ENCODE measurements at places on chromosomes 13 and 19.

- no peak for DNase-seq
Observed at GRCh38 chr13:28355822-28356371, 139.0 kb downstream of the FLT1 start.

GRCh38 chr13:21100994-21101757 is 39.8 kb upstream of the LATS2 start:
- no peak for DNase-seq

- no peak for DNase-seq
Observed at GRCh38 chr13:44293908-44294735, 79.5 kb upstream of the SERP2 start.

DNA sequence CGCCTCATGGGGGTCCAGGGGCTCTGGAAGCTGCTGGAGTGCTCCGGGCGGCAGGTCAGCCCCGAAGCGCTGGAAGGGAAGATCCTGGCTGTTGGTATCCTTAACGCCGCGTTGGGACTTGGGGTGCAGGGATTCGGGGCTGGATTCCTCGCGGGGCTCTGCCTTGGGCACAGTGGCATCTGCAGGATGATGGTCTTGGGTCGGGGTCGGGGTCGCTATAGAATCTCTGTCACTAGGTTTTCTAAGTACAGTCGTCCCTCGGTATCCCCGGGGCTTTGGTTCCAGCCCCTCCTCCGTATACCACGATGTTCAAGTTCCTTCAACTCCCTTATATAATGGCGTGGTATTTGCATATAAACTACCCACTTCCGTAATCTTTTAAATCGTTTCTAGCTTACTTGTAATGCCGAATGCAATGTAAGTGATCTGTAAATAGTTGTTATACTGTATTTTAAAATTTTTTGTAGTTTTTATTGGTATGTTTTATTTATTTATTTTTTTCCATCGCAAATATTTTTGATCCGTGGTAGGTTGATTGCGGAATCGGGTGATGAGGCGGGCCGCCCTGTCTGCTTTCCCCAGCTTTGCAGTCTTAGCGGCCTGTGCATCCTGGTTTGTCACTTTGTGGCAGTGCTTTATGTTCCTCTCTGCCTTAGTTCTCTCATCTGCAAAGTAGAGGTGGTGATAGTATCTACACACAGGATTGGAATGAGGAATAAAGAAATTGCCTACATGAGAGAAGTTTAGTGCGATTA is 606 bp downstream of the ERCC5 start:
- DNase-seq = peak; percentile 17

DNA sequence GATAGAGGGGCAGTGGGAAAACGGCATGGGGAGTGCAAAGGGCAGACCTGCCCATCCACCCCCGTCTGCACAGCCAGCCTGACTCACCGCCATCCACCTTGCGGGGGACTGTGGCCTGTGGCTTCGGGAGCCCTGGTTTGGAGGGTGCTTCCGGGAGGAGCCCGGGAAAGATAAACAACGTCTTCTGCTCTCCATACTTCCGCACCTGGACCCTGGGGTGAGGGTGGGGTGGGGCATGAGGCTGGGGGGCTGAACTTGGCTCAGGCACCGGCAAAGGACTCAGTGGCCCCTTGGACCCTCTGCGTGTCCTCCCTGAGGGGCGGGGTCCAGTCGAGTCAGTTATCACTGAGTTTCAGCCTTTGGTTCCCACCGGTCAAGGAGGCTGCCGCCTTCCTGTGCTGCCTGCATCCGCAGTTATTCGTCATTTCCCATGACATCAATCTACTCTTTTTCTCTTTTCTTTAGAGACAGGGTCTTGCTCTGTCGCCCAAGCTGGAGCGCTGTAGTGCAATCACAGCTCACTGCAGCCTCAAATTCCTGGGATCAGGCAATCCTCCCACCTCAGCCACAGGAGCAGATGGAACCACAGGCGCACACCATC is 3.2 kb downstream of the GPR108 start:
- DNase-seq = no peak

GRCh38 chr13:66305961-66306617 is 924.0 kb downstream of the PCDH9 start:
- no peak for DNase-seq

DNA sequence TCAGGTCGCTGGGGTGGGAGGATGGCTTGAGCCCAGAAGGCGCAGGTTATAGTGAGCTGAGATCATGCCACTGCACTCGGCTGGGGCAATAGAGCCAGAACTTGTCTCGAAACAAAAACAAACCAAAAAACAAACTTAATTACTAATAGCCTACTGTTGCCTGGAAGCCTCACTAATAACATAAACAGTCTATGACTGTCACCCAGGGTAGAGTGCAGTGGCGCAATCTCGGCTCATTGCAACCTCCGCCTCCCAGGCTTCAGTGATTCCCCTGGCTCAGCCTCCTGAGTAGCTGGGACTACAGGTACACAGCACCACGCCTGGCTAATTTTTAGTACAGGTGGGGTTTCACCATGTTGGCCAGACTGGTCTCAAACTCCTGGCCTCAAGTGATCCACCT is 18.0 kb downstream of the CATSPERD start:
- no peak for DNase-seq

GRCh38 chr19:46303322-46303690 is 6.5 kb downstream of the HIF3A start:
- no peak for DNase-seq

DNA sequence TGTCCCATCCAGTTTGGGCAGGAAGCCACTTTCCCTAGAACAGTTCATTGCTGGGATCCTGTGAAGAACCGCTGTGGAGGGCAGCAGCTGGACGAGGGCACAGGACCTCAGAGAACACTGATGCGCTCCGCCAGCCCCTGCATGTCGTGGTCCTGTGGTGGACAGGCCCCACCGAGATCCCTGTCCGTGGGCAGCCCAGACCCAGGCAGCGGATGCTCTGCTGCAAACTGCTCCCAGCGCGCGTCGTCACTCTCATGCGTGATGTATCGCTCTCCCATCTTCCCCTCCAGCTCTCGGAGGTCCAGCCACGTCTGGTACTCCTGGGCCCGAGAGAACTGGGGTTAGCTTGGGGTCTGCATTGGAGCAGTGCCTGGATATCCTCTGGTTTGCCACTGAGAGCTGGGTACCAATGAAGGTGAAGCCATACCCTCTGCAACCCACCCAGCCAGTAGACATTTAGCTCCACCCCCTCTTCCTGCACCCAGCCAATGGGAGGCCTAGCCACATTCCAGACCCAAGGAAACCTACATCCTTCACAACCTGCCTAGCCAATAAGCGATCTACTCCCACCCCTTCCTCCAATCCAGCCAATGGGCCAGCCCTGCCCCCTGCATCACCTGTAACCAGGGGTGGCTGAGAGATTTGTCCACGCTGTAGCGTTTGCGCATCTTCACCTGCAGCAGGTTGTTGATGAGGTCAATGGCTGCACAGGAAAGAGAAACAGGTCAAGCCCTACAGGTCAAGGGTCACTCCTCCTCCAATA is 13.6 kb upstream of the DACT3 start:
- DNase-seq = no peak

GRCh38 chr19:29858000-29858596 is 46.3 kb downstream of the CCNE1 start:
- no peak for DNase-seq

DNA sequence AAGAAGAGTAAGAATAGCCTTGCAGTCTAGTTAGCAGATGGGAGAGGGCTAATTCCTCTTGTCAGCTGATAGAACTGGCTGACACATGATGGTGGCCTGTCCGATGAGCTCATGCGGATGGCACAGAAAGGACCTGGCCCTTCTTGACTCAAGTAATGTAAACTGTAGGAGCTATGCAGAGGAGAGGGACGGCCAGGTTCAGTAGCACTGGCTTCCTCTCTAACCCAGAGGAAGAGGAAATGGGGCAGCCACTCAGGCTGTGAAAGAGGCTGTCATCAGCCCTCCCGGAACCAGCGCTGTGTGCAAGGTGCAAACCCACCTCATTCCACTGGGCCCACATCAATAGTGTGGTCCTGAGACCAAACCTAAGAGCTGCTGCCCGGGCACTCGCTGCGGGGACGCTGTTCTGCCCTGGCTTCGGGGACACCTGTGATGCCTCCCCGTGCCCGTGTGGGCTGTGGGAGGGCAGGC is 30.8 kb upstream of the USE1 start:
- DNase-seq = peak; percentile 23

- DNase-seq = no peak
Observed at GRCh38 chr19:45391346-45391745, 13.5 kb downstream of the PPP1R13L start.

GRCh38 chr13:97856304-97856675 is 97.2 kb upstream of the IPO5 start:
- DNase-seq = no peak

- no peak for DNase-seq
Observed at GRCh38 chr13:46170268-46170667, 11.7 kb downstream of the LCP1 start.

- DNase-seq = no peak
Observed at GRCh38 chr13:21324803-21325202, 134.3 kb downstream of the ZDHHC20 start.

GRCh38 chr19:41735071-41735600 is 20.2 kb upstream of the CEACAM6 start:
- no peak for DNase-seq

DNA sequence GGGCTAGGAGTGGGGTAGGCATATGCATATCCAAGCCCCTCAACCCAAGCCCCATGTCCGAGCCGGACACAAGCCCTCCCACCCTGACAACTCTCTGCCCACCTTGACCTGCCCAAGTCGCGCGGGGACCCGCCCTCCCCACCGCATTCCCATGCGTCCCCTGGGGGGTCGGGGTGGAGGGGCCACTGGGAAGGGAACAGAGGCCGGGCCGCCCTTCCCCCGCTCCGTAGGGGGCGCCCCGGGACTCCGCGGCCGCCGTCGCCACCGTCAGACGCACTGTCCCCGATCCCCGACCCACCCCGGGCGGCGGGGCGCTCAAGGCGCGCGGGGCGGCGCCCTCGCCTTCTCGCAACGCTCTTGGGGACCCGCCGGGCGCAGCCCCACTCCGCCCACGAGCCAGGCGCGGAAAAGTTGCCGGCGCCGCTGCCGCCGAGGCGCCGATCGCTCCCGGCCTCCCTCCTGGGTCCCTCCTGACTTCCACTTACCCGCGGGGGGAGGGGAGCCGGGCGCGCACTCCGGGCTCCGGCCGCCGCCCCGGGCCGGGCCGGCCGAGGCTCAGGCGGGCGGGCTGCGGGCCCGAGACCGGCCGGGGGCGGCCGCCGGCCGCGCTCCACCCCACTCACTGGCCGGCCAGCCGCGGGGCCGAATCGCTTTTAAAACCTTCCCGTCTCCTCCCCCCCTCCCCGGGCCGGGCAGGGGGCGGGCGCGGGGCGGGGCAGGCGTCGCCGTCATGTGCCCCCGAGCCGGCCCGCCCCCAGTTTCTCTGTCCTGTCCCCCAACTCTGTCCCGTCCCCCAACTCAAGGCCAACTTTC is 34.4 kb upstream of the NANOS3 start:
- DNase-seq = peak; percentile 65

DNA sequence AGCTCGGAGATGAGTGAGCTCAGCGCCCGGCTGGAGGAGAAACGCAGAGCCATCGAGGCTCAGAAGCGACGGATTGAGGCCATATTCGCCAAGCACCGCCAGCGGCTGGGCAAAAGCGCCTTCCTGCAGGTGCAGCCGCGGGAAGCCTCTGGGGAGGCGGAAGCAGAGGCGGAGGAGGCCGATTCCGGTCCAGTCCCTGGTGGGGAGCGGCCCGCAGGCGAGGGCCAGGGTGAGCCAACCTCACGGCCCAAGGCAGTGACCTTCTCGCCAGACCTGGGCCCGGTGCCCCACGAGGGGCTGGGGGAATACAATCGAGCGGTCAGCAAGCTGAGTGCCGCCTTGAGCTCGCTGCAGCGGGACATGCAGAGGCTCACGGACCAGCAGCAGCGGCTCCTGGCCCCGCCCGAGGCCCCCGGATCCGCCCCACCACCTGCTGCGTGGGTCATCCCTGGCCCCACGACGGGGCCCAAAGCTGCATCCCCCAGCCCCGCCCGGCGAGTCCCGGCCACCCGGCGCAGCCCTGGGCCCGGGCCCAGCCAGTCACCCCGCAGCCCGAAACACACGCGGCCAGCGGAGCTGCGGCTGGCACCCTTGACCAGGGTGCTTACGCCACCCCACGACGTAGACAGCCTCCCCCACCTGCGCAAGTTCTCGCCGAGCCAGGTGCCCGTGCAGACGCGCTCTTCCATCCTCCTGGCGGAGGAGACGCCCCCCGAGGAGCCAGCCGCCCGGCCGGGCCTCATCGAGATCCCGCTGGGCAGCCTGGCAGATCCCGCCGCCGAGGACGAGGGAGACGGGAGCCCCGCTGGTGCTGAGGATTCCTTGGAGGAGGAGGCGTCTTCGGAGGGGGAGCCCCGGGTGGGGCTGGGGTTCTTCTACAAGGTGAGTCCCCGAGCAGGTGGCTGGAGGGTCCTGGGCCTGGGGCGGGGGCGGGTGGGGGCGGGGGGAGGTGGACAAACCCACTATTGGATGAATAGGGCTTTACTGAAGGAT is 16.8 kb downstream of the XAB2 start:
- no peak for DNase-seq

- no peak for DNase-seq
Observed at GRCh38 chr19:35048911-35049411, 7.4 kb downstream of the HPN start.

DNA sequence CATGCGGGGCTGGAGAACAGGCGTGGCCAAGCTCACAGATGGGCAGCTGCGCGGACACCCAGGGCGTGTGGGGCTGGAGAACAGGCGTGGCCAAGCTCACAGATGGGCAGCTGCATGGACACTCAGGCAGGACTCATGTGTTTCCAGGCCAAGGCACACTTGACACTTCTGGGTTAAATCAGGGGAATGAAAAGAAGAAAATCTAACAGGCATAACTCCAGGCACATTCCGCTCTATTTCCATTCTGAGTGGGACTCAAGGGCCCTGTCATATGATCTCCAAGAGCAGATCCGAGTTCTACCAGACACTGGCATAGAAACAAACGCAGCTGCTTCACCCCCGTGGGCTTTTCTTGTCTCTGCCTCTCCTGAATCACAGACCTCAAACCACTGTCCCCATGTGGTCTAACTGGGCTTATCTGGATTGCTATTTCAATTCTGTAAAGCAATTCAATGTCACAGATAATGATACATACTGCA is 17.4 kb upstream of the C13orf46 start:
- DNase-seq = no peak
